Activated CD4-positive, alpha-beta memory T cell treated with anti-CD3 and anti-CD28 coated beads for 36 hours (primary cell): ENCODE measurements at places on chromosomes 4 and X. TPM values are rescaled to one million over a fixed set of nuclear protein-coding genes. Genes with fewer than 3 reads are reported as not detected.

Gene MAGEA8
- not detected for total RNA-seq

Gene TMEM150C
- total RNA-seq = not detected

Gene NWD2
- not detected for total RNA-seq

Gene EGF
- total RNA-seq = not detected

Gene OTC
- total RNA-seq = not detected

Gene VSIG4
- total RNA-seq = not detected

Gene THAP9
- total RNA-seq = 2.3 TPM

Gene CD38
- 12.0 TPM for total RNA-seq

Gene CYSLTR1
- 1.8 TPM for total RNA-seq

Gene SERPINA7
- total RNA-seq = not detected

DNA sequence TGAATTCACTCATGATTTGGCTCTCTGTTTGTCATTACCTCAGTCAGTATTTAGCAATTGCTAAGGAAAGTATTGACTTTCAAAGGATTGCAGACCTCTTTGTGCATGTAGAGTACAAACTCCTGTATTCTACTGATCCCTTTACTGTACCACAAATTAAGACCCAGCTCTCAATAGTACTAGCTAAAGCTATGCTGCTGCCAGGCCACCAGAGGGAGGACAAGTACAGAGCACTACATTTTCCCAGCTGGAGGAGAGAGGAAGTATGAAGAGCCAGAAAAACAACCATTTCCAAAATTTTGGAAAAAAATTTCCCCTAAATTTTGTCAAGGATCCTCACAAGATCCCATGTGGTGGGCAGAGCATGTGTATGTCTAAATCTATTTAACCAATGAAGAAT is 175.0 kb upstream of the MTMR8 start:
- H3K4me3 ChIP-seq = no peak overlapping the region
- no peaks in the 10 kb centered on the region for H3K27me3 ChIP-seq
- H3K36me3 ChIP-seq = peaks cover 1% of the 10 kb centered on the region
- DNase-seq = no peak

DNA sequence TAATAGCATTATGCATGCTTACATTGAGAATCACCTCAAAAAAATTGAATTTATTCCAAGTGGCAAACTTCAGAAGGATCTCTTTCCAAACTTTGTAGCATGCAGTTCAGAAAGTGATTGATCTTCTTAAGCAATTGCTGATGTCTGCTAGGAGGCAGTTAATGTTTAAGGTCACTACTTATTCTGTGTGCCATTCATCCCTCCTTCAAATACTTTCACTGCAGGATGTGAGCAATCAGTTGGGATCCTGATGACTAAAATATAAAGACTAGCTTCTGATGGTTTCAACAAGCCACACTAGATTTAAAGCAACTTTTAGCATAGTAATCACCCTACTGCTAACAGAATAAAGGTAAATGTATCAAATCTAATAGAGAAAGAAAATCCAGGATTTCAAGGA is 414.1 kb downstream of the ADGRL3 start:
- no peaks in the 10 kb centered on the region for H3K4me1 ChIP-seq
- no peak for DNase-seq
- H3K36me3 ChIP-seq = no peaks in the 10 kb centered on the region
- no peaks in the 10 kb centered on the region for H3K27me3 ChIP-seq

- no peaks in the 10 kb centered on the region for H3K27me3 ChIP-seq
- DNase-seq = no peak
- no peak overlapping the region for H3K4me3 ChIP-seq
- H3K4me1 ChIP-seq = no peaks in the 10 kb centered on the region
- no peaks in the 10 kb centered on the region for H3K36me3 ChIP-seq
- no peak overlapping the region for H3K27ac ChIP-seq
Observed at GRCh38 chrX:18995221-18995620, 11.3 kb upstream of the PHKA2 start.

GRCh38 chr4:149031399-149031798 is 589.2 kb upstream of the NR3C2 start:
- no peak overlapping the region for H3K4me3 ChIP-seq
- no peak for DNase-seq
- no peak overlapping the region for H3K27ac ChIP-seq
- H3K36me3 ChIP-seq = no peaks in the 10 kb centered on the region

GRCh38 chr4:63788271-63788670 is 621.0 kb downstream of the TECRL start:
- no peaks in the 10 kb centered on the region for H3K4me1 ChIP-seq
- H3K27ac ChIP-seq = no peak overlapping the region
- no peaks in the 10 kb centered on the region for H3K27me3 ChIP-seq
- no peak overlapping the region for H3K4me3 ChIP-seq
- no peak for DNase-seq

GRCh38 chr4:165610679-165611437 is 232.1 kb downstream of the CPE start:
- no peaks in the 10 kb centered on the region for H3K36me3 ChIP-seq
- no peaks in the 10 kb centered on the region for H3K27me3 ChIP-seq
- DNase-seq = no peak
- no peak overlapping the region for H3K27ac ChIP-seq

GRCh38 chrX:97867266-97867665 is 983.6 kb downstream of the RPA4 start:
- no peak overlapping the region for H3K27ac ChIP-seq
- H3K36me3 ChIP-seq = no peaks in the 10 kb centered on the region
- H3K27me3 ChIP-seq = no peaks in the 10 kb centered on the region
- no peaks in the 10 kb centered on the region for H3K4me1 ChIP-seq

- H3K27me3 ChIP-seq = no peaks in the 10 kb centered on the region
- no peak overlapping the region for H3K4me3 ChIP-seq
- DNase-seq = no peak
- H3K27ac ChIP-seq = no peak overlapping the region
- no peaks in the 10 kb centered on the region for H3K36me3 ChIP-seq
Observed at GRCh38 chr4:111847296-111848008, 297.8 kb upstream of the FAM241A start.

DNA sequence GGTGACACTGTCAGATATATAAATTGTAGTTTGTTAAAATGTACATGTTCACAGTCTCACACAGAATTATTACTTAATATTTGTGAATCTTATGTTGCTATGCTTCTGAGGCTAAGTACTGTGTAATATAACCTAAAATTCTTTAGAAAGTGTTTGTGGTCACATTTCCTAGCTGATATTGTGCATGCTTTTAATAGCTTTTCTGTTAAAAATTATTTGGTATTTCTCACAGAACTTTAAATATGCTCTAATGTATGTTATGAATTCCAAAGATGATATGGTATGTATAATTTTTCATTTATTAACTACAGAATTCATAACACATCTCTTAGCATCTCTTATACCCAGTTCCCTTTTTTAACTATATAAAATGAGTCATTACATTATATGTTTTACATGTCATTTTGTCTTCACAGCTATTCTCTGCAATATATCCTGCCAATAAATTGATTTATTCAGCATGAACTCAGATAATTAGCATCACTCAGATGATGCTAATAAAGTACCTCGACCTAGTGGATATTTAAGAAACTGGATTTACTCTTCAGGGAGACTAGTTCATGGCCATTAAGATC is 9.3 kb downstream of the PTPN13 start:
- H3K27ac ChIP-seq = no peak overlapping the region
- peaks cover 1% of the 10 kb centered on the region for H3K27me3 ChIP-seq

GRCh38 chr4:77344001-77344400 is 187.0 kb downstream of the CCNG2 start:
- H3K36me3 ChIP-seq = no peaks in the 10 kb centered on the region
- H3K27ac ChIP-seq = no peak overlapping the region
- DNase-seq = no peak
- H3K27me3 ChIP-seq = peaks cover 13% of the 10 kb centered on the region
- H3K4me3 ChIP-seq = no peak overlapping the region

DNA sequence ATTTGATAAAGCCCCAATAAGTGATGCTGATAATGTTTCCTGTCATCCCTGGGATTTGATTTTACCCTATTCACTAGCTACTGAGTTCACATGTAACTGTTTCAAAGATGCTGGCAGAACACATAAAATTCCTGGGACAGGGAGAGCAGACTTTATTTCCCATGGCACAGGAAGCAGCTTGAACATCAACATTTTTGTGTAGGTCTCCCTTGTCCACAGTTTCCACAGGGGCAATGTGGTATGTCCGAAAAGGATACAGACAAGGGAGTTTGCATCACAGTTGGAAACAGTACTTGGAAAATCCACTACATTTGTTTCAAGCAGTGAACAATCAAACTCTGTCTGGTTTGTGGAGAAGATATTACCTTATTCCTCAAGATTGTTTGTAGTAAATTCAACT is 129.2 kb upstream of the KLHL4 start:
- DNase-seq = no peak
- H3K4me3 ChIP-seq = no peak overlapping the region
- H3K4me1 ChIP-seq = no peaks in the 10 kb centered on the region
- H3K36me3 ChIP-seq = no peaks in the 10 kb centered on the region
- H3K27me3 ChIP-seq = no peaks in the 10 kb centered on the region

DNA sequence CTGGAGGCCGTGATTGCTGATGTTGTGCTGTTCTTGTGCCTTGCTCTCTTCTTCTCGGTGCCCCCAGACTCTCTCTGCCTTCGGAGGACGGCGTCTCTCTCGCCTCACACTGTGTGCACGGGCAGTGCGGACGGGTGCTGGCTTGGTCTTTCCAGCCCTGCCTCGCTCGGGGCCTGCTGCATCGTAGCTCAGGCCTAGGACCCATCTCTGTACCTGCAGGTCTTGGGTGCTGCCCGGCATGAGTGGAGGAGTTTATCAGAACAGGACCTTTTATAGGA is 18.2 kb downstream of the RGS12 start:
- H3K27ac ChIP-seq = no peak overlapping the region
- H3K4me1 ChIP-seq = peaks cover 2% of the 10 kb centered on the region
- no peak for DNase-seq
- H3K4me3 ChIP-seq = no peak overlapping the region

- H3K27ac ChIP-seq = no peak overlapping the region
- H3K4me3 ChIP-seq = no peak overlapping the region
- H3K27me3 ChIP-seq = no peaks in the 10 kb centered on the region
- DNase-seq = no peak
- H3K36me3 ChIP-seq = no peaks in the 10 kb centered on the region
Observed at GRCh38 chrX:7077241-7078230, 70.0 kb upstream of the STS start.

DNA sequence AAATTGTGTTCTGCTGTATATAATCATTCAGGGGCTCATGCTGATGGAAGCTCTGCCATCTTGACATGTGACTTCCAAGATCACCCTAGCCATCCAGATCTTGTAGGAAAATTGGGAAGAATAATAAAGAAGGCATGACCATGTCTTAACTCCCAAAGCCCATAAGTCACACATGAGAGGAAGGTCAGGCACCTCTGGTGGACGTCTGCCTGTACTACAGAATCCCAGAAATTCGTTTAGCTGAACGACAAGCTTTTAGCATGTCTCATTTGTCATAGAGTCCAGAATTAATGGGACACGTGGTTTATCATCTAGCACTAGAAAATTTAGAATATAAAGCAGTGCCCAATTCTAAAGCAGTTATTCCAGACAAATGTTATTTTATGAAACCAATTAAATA is 212.7 kb downstream of the CENPC start:
- no peak overlapping the region for H3K4me3 ChIP-seq
- no peaks in the 10 kb centered on the region for H3K36me3 ChIP-seq
- H3K27ac ChIP-seq = no peak overlapping the region
- no peak for DNase-seq
- no peaks in the 10 kb centered on the region for H3K4me1 ChIP-seq

GRCh38 chr4:1873776-1874175 is 2.6 kb downstream of the NSD2 start:
- peaks cover 14% of the 10 kb centered on the region for H3K36me3 ChIP-seq
- H3K27ac ChIP-seq = peak overlapping the region; percentile 95
- no peak overlapping the region for H3K4me3 ChIP-seq
- peaks cover 41% of the 10 kb centered on the region for H3K4me1 ChIP-seq

GRCh38 chr4:98517218-98518021 is 141.0 kb downstream of the TSPAN5 start:
- no peaks in the 10 kb centered on the region for H3K27me3 ChIP-seq
- no peak overlapping the region for H3K4me3 ChIP-seq
- peak; percentile 45 for DNase-seq
- H3K4me1 ChIP-seq = peaks cover 78% of the 10 kb centered on the region
- peak overlapping the region; percentile 15 for H3K27ac ChIP-seq

DNA sequence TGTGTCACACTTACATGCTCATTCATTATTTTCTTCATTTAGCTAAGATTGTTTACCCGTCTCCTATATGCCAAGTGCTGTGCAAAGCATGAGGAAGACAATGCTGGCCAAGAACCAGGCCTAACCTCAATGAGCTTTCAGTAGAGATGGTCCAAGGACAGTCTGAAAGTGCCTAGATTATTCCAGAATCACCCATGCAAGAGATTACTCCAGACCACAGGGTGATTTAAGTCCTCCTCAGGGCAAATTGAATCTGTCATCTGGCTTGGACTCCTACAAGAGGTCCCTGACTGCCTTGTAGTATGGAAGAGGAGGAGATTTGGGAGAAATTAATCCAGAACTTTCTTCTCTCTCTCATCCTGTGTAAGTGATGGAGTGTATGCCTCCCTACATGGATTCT is 99.4 kb upstream of the NDP start:
- H3K27ac ChIP-seq = no peak overlapping the region
- no peak overlapping the region for H3K4me3 ChIP-seq

DNA sequence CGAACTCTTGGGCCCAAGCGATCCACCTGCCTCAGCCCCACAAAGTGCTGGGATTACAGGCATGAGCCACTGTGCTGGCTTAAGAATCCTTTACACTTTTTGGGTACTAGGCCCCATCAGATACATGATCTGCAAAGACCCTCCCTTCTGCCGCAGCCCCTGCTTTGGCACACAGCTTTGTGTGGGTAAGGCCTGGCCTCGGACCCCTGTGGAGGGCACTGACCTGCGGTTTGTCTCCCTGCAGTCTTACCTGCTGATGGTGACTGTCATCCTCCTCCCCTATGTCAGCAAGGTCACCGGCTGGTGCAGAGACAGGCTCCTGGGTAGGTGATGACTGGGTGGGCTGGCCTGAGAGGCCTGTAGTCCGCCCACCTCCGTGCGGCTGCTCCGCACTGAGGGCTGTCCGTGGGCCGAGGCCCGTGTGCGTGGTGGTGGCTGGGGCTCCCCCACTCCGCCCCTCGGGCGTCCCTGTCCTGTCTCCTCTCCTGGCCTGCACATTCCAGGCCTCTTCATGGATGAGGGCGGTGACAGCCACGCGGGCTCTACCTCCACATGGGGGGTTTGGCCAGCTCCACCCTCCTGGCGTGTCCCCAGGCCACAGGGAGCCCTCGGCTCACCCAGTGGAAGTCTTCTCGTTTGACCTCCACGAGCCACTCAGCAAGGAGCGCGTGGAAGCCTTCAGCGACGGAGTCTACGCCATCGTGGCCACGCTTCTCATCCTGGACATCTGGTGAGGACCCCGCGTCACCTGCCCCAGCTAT is 18.0 kb downstream of the DGKQ start:
- no peaks in the 10 kb centered on the region for H3K4me1 ChIP-seq
- no peak overlapping the region for H3K27ac ChIP-seq
- H3K36me3 ChIP-seq = peaks cover 11% of the 10 kb centered on the region
- no peaks in the 10 kb centered on the region for H3K27me3 ChIP-seq
- H3K4me3 ChIP-seq = no peak overlapping the region

GRCh38 chr4:11614426-11614825 is 185.7 kb upstream of the HS3ST1 start:
- H3K4me3 ChIP-seq = no peak overlapping the region
- H3K36me3 ChIP-seq = no peaks in the 10 kb centered on the region
- no peaks in the 10 kb centered on the region for H3K27me3 ChIP-seq
- no peak overlapping the region for H3K27ac ChIP-seq
- no peak for DNase-seq
